ENCODE measurements at places on chromosomes 1 and 21. TPM values are rescaled to one million over a fixed set of nuclear protein-coding genes. Genes with fewer than 3 reads are reported as not detected.

The OR2T2 gene
- not detected for total RNA-seq

The CELA2B gene
- not detected for total RNA-seq

The NBPF19 gene
- total RNA-seq: 39.0 TPM

The NGF gene
- total RNA-seq: not detected

The SYPL2 gene
- not detected for total RNA-seq

The FCRL2 gene
- total RNA-seq: not detected

The SAMD13 gene
- not detected for total RNA-seq

The RBM11 gene
- 0.56 TPM for total RNA-seq

The C1QB gene
- not detected for total RNA-seq

The CD84 gene
- total RNA-seq: 25.4 TPM

The EIF3I gene
- 196 TPM for total RNA-seq

The MYOC gene
- not detected for total RNA-seq

The FCGR3B gene
- total RNA-seq: not detected

The C1orf210 gene
- total RNA-seq: not detected

The SLC39A1 gene
- total RNA-seq: 65.1 TPM

The AK5 gene
- 0.93 TPM for total RNA-seq

The GNG12 gene
- not detected for total RNA-seq

The OR2L8 gene
- total RNA-seq: not detected

The RSPH1 gene
- total RNA-seq: not detected

The TRAF3IP3 gene
- total RNA-seq: 443 TPM

The SLC16A4 gene
- total RNA-seq: 0.15 TPM

The CD53 gene
- total RNA-seq: 581 TPM

The UCHL5 gene
- total RNA-seq: 53.9 TPM

The LRRC8D gene
- total RNA-seq: 34.4 TPM

The HSPA6 gene
- total RNA-seq: 1.1 TPM

The EPHA10 gene
- total RNA-seq: not detected

The IL20 gene
- not detected for total RNA-seq

The FAM229A gene
- 10.0 TPM for total RNA-seq

The ERVH48-1 gene
- total RNA-seq: 0.59 TPM

The OPRD1 gene
- not detected for total RNA-seq

The AQP10 gene
- not detected for total RNA-seq

The LCE3D gene
- not detected for total RNA-seq

The RAD54L gene
- total RNA-seq: 33.3 TPM

The PLA2G2D gene
- total RNA-seq: not detected

The RPE65 gene
- total RNA-seq: not detected
